ENCODE measurements at places on chromosomes 3 and 15.

GRCh38 chr3:147736226-147736625 lies 327.1 kb downstream of the ZIC1 start:
- no peak for DNase-seq

DNA sequence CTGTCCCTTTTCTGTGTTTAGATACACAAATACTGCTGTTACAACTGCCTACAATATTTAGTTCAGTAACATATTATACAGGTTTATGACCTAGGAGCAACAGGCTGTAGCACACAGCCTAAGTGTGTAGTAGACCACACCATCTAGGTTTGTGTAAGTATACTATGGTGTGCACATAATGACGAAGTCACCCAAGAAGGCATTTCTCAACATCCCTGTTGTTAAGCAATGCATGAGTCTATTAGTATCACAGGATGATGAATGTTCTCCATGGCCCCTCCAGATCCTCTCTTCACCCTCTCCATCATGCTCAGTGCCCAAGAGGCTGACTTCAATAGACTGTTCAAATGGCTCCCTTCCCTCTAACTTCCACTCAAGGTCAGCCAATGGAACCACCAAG lies 14.6 kb upstream of the SEC62 start:
- DNase-seq: no peak

GRCh38 chr3:172087602-172088580 lies 48.5 kb downstream of the FNDC3B start:
- no peak for DNase-seq

DNA sequence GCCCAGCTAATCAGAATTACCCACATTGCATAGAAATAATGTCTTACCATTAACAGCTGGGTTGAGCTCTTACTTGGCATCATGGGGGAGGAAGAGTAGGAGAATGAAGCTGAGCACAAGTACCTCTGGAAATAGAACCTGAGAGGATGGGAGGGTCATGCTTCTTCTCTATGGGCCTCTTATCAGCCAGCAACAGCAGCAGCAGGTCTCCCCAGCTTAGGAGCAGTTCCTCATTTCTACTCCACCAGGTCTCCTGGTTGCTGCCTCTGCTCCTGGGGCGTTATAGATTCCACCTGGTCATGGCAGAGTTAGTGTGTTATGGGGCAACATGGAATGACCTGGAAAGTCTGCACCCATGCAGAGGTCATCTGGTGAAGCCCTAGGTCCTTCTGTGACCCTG lies 3.4 kb downstream of the FSD2 start:
- DNase-seq: no peak

GRCh38 chr15:70061696-70062270 lies 35.9 kb downstream of the TLE3 start:
- DNase-seq: no peak

DNA sequence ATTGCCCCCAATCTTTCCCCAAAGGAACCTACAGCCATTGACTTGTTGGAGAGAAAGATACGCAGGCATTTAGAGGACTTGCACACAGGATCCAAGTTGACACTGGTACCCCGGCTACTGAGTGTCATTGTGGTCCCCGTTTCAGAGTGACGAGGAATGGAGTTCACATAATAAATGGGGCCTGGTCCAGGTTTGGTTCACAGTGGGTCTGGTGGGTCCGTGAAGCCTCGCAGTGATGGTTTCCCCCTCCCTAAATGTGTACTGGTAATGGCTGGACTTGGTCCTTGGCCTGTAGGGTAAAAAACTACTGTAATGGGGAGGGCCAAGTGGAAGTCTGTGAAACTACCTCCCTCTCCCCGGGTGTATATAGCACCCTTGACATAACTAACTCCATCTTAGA lies 232.1 kb upstream of the LYSMD4 start:
- no peak for DNase-seq

DNA sequence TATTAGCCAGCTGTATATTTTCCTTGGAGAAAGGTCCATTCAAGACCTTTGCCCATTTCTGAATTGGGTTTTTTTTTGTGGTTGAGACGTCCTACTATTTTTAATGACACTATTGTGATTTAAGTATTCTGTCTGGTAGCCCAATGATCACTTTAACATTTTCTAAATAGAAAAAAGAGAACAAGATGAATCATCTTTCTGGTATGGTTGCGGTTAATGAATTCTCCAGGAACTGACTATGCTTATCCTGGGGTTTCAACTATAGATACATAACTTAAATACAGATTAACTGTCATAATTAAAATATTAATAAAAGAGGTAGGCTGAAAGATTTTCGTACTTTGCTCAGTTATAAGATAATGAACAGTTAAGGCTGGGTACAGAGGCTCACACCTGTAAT lies 51.9 kb downstream of the PBRM1 start:
- no peak for DNase-seq

GRCh38 chr3:31102196-31102879 lies 207.9 kb upstream of the GADL1 start:
- DNase-seq: no peak

- DNase-seq: no peak
These were observed 129.7 kb upstream of the ROPN1 start for GRCh38 chr3:124121379-124122312.

GRCh38 chr3:138875754-138876664 lies 41.3 kb upstream of the PIK3CB start:
- no peak for DNase-seq
